ENCODE measurements at places on chromosomes 11 and 22.

DNA sequence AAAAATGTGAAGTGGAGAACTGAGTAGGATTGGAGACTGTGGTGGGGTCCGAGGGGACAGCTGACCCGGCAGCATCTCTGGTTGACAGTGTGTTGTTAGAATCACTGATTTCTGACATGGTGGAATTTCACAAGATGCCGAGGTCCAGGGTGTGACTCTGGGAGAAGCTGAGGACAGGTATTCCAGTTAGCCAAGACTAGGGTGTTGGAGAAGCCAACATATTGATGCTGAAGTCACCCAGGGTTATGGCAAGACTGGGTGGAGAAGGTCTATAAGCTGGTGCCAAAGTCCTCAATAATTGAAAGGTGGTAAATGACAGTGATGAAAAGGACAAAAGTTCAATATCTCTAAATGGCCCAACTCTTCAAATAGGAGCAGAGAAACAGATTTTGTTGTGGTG is 86.1 kb downstream of the ME3 start:
- DNase-seq, result no peak

DNA sequence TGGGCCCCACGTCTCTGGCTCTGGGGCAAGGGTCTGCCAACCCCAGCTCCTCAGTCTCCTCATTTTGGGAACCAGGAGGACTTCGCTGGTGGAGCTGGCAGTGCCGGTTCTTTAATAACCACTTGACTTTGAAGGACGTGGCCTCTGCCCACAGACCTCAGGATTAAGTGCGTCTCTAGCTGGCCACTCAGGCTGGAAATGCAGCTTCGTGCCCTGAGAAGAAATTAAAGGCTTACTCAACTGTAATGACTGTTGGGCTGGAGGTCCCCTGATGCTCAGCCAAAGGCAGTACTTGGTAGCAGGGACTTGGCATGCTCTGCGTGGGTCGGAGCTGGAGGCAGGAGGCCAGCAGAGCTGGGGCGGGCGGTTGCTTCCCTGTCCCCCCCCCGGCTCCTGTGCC is 16.7 kb upstream of the PARVG start:
- no peak for DNase-seq

DNA sequence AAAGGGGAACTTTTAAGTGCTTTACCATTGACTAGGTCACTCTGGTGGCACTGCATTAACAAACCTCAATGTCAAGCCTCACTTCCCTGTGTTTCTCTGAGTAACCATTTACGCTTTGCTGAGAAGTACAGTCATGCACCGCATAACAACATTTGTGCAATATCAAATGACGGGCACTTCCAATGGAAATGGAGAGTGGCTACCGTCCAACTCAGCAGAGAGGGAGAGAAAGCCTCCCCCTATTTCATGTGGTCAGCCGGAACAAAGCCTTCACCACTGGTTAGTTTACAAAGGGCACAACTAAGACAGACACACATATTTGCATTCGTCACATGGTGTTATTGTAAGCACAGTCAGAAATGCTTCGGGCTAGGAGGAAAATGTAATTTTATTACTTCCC is 117.3 kb downstream of the RASSF10 start:
- no peak for DNase-seq

DNA sequence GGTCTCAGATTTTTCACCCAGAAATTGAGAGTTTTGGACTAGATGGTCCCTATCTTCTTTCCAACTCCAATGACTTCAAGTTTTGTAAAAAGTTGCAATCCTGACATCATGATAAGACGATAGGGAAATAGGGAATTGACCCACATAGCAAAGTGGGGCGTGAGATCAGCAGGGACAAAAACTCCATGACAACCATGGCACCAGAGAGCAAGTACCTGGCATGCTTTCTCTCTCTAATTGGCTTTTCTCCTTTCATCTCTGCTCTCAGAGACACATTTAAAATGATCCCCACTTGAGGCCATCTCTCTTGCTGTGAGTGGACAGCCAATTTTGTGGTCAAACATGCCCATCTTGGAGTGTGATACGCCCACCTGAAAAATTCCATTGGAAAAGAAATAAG is at the start of gene OR5AN1:
OR5AN1 (plus strand) TSS at position 301 of the 400 bp plus-strand sequence. CDS start 5,564 bp downstream, outside the sequence.
- DNase-seq, result no peak

DNA sequence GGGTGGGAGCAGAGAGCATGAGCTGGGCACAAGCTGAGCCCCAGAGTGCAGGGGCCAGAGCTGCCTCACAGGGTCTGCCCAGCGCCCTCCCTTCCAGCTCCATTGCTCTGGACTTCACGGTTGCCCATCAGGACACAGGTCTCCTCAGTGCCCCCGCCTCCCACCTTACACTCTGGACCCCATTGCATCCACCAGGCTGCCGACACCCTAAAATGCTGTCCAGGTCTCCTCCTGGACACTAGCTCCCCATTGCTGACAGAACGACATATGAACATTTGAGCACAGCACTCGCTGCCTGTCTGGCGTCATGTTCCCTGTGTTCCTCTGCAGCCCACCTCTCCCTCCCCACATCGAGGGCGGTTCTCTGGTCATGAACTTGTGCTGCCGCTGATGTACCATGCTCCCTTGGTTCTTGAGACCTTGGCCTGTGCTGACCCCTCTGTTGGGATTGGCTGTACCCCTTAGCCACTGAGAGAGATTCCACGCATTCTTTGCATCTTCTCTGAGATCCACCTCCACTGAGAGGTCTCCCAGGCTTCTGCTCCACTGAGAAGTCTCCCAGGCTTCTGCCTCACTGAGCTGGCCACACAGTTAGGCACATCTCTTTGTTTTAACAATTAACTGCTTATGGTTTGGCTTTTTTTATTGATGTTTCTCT is 34.2 kb upstream of the NECTIN1 start:
- DNase-seq, result no peak

DNA sequence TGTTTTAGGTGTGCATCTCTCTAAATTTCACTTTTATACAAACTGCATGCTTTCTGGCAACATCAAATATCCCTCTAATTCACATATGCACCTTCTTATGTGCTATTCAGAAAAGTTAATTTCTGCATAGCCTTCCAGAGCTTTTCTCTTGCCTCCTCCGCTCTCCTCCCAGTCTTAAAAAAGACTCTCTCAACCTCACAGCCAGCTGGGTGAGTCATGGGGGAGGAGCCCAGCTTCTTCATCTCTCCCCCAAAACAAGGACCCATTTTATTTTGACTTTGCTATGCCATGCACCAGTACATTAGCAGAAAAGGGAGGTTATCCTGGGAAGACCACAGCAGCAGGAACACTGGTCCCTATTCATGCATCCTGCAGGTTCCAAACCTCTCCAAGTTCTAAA is 234.4 kb downstream of the KCNA4 start:
- DNase-seq, result no peak

- DNase-seq, result no peak
Measured at GRCh38 chr11:75813124-75813523, 1.9 kb upstream of the UVRAG start.

DNA sequence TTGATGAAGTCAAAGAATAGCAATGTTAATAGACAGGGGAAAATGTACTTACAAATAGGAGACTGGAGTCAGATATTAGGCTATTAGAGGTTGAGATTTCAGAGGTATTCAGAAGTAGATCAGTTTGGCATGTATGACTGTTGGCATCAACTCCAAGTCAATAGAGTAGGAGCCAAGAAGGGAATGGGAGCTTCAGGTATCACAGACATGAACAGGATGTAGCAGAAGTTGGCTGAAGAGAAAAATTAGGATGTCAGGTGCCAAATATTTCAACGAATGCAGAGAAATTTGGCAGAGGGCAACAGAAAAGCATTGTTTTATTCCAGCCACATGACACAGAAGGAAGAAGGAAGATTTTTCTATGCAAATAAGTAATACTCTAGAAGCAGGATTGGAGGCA is 69.7 kb downstream of the GLYATL1 start:
- DNase-seq, result no peak
